ENCODE measurements at places on chromosomes 7 and 10.

DNA sequence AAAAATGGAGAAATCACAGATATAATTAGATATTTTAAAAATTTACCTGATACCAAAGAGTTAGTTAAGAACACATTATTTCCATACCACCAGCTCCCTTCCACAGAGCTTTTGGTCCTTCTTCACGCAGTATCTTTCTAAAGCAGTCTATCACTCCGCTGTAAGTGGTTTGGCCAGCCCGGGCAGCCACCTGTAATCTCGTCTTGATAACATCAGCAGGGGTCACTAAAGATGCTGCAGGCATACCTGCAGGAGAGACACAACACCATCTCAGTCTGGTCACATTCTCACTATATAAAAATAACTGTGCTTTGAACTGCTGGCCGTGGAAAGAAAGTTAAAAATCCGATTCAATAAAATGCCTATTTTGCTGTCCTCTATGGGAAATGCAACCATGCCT lies 200.1 kb downstream of the SLC25A13 start:
- no peak for DNase-seq
- H3K36me3 ChIP-seq: no peaks in the 10 kb centered on the region
- no peak overlapping the region for H3K27ac ChIP-seq
- no peaks in the 10 kb centered on the region for H3K4me1 ChIP-seq
- no peak overlapping the region for H3K4me3 ChIP-seq

DNA sequence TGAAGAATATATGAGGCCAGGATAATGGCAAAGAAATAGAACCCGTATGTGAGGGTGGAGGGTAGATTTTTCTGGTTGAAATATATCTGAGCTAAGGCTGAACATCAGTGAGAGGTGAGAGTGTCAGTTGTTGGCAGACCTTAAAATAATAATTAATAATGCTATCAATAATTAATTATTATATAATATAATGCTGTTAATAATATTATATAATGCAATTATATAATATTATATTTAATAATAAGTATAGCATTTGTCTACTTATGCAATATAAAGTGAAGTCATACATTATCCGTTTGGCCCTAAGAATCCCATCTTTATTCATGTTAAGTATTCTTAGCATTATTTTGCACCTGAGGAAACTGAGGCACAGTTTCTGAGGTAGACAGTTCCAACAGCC lies 269.9 kb upstream of the FZD8 start:
- no peaks in the 10 kb centered on the region for H3K36me3 ChIP-seq
- H3K27ac ChIP-seq: no peak overlapping the region
- peaks cover 8% of the 10 kb centered on the region for H3K4me1 ChIP-seq
- DNase-seq: no peak

- no peaks in the 10 kb centered on the region for H3K27me3 ChIP-seq
- no peaks in the 10 kb centered on the region for H3K4me1 ChIP-seq
- H3K4me3 ChIP-seq: no peak overlapping the region
- no peak overlapping the region for H3K27ac ChIP-seq
- no peaks in the 10 kb centered on the region for H3K36me3 ChIP-seq
Observed at GRCh38 chr7:1963575-1963974, 269.2 kb downstream of the MAD1L1 start.

DNA sequence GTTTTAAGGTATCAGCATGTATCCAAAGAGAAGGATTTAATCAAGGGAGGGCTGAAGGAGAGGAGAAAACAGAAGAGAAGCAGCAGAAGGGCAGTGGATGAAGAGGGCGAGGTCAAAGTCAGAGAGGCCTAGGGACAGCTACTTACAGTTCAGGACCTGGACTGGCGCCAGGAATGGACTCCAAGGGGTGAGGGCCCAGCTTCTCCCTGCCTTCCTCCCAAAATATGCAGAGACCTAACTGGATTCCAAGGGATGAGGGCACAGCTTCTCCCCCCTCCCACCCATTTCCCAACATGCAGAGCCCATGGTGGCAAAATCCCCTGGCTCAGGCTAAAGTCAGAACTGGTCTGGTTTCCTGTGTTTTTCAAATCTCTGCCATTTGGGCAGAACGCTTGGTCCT lies 3.4 kb upstream of the TCF7L2 start:
- H3K27me3 ChIP-seq: no peaks in the 10 kb centered on the region
- no peaks in the 10 kb centered on the region for H3K36me3 ChIP-seq
- H3K4me3 ChIP-seq: no peak overlapping the region
- H3K4me1 ChIP-seq: peaks cover 10% of the 10 kb centered on the region
- no peak for DNase-seq

DNA sequence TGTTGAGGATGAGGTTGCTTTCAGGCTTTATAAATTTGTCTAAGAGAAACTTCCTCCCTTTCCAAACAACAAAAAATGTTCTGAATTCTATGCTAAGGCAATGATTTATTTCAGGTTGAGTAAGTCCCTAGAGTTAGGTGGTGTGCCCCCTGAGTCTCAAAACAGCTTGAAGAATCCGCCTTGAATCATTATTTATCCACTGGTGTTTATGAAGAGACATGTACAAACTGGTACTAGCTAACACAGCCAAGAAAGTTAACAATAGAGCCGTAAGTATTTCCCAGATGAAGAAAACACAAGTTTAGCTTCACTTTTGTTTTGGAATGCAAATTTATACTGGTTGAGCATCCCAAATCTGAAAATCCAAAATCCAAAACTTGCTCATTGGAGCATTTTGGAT lies 66.2 kb upstream of the SRPK2 start:
- no peak overlapping the region for H3K27ac ChIP-seq
- H3K4me1 ChIP-seq: no peaks in the 10 kb centered on the region
- no peak overlapping the region for H3K4me3 ChIP-seq
- H3K27me3 ChIP-seq: no peaks in the 10 kb centered on the region
